Thymus (tissue), 14 donors: ENCODE measurements at places on chromosomes 3 and 15.

DNA sequence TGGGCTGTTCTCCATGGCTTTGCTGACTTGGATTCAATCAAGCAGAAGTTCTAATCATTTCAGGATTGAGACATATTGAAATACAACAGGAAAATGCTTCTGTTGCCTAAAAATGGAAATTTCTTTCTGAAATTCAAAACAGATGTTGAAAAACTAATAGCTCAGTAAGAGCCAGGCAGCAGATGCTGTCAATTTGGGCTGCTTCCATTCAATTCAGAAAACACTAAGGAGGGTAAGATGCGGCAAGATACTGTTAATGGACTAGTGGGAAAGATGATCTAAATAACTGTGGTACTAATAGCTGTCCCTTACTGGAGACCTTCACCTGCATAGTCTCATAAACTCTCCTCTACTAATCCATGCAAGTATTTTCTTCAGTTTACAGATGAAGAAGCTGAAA, 53.5 kb downstream of the DGKG start:
- H3K27me3 ChIP-seq: peaks cover 10% of the 10 kb centered on the region
- no peak for DNase-seq
- H3K36me3 ChIP-seq: no peaks in the 10 kb centered on the region
- no peaks in the 10 kb centered on the region for H3K4me1 ChIP-seq

DNA sequence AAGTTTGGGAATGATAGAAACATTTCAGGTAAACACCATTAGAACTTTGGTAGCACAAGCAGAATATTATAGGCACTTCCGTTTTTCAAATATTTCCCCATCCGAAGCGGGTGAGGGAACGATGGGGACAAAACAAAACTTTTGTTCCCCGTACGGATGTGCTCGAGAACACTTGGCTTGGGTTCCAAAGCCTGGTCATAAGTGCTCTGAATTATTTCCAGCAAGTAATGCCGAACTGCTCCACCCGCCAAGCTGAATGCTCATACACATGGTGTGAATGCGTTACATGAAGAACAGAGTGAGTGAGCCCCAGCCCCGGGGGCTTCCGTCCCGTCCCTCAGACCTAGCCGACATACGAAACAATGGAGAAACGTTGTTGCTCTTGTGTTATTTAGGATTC, 438.2 kb upstream of the ARRDC4 start:
- H3K27ac ChIP-seq: no peak overlapping the region
- DNase-seq: no peak
- H3K36me3 ChIP-seq: no peaks in the 10 kb centered on the region
- no peaks in the 10 kb centered on the region for H3K27me3 ChIP-seq
- no peaks in the 10 kb centered on the region for H3K4me1 ChIP-seq
- no peak overlapping the region for H3K4me3 ChIP-seq

DNA sequence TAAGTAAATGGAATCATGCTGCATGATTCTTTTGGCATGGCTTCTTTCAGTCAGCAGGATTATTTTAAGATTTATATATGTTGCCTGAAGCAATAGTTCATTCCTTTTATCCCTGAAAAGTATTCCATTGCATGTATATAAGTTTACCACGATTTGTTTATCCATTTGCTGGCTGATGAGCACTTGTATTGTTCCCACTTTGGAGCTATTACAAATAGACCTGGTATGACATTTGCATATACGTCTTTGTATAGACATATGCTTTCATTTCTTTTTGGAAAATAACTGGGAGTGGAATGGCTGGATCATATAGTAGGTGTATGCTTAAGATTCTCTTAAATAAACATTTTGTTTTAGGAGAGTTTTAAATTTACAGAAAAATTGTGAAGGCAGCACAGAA, 79.3 kb upstream of the CBLB start:
- no peaks in the 10 kb centered on the region for H3K36me3 ChIP-seq
- no peak overlapping the region for H3K4me3 ChIP-seq
- no peak for DNase-seq

- H3K4me3 ChIP-seq: no peak overlapping the region
- H3K27ac ChIP-seq: no peak overlapping the region
- H3K4me1 ChIP-seq: no peaks in the 10 kb centered on the region
- no peaks in the 10 kb centered on the region for H3K36me3 ChIP-seq
Measured at GRCh38 chr3:79672075-79672474, 95.7 kb downstream of the ROBO1 start.

- no peak for DNase-seq
- no peaks in the 10 kb centered on the region for H3K36me3 ChIP-seq
- H3K4me1 ChIP-seq: no peaks in the 10 kb centered on the region
Measured at GRCh38 chr3:153171918-153172317, 9.9 kb downstream of the RAP2B start.
